ENCODE measurements at places on chromosomes 2 and 18.

- no peak for DNase-seq
Observed at GRCh38 chr2:168757223-168757622, 45.2 kb upstream of the NOSTRIN start.

- no peak for DNase-seq
Observed at GRCh38 chr2:65456886-65457285, 24.5 kb upstream of the SPRED2 start.

- no peak for DNase-seq
Observed at GRCh38 chr2:43792653-43793052, 18.8 kb downstream of the DYNC2LI1 start.

GRCh38 chr2:201854221-201854801, 48.0 kb downstream of the CDK15 start:
- no peak for DNase-seq

DNA sequence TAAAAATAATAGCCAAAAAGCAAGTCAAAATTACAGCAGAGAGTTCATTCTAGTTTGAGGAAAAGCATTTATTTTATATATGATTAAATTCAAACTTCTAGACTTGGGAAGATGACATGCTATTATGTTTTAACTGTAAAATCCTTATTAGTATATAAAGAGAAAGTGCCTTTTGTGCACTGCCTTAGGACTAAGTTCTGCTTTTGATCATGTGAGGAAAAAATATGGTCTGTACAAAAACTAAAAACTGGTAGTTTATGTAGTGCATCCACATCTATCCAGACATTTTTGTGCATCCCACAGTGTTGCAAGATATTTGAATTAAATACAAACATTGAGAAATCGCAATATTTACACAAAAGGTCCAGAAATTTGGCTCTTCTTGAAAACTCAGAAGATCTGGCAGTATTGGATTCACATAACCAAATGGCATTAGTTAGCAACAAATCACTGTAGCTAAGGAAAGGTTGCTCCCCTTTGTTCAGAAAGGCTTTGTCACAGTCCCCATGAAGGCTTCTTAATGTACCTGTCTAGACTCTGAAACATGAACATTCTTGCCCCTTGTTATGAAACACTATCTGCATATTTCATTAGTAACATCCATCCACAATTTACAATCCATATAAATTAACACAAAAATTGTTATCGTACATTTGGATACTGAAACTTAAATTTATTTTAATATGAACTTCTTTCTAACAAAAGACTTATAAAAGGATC, 2.2 kb downstream of the MMADHC start:
- no peak for DNase-seq

Data from GM18507 (cell line).